ENCODE measurements at places on chromosomes 11 and 22.

- no peak for DNase-seq
Measured at GRCh38 chr22:40618400-40618799, 18.1 kb downstream of the MRTFA start.

- no peak for DNase-seq
Measured at GRCh38 chr22:42340829-42341383, 70.5 kb upstream of the TCF20 start.

DNA sequence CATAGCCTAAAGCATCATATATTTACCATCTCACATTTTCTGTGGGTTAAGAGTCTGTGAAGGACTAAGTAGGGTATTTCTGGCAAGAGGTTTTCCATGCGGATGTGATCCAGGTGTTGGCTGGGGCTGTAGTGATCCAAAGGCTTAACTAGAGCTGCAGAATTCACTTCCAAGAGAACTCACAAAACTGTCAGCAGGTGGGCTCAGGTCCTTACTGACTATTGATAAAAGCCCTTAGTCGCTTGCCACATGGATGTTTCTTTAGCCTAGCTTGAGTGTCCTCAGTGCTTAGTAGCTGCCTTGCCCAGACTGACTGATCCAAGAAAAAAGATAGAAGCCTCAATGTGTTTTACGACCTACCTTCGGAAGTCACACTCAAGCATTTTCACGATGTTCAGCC, 250.8 kb downstream of the CNTN5 start:
- DNase-seq: no peak

DNA sequence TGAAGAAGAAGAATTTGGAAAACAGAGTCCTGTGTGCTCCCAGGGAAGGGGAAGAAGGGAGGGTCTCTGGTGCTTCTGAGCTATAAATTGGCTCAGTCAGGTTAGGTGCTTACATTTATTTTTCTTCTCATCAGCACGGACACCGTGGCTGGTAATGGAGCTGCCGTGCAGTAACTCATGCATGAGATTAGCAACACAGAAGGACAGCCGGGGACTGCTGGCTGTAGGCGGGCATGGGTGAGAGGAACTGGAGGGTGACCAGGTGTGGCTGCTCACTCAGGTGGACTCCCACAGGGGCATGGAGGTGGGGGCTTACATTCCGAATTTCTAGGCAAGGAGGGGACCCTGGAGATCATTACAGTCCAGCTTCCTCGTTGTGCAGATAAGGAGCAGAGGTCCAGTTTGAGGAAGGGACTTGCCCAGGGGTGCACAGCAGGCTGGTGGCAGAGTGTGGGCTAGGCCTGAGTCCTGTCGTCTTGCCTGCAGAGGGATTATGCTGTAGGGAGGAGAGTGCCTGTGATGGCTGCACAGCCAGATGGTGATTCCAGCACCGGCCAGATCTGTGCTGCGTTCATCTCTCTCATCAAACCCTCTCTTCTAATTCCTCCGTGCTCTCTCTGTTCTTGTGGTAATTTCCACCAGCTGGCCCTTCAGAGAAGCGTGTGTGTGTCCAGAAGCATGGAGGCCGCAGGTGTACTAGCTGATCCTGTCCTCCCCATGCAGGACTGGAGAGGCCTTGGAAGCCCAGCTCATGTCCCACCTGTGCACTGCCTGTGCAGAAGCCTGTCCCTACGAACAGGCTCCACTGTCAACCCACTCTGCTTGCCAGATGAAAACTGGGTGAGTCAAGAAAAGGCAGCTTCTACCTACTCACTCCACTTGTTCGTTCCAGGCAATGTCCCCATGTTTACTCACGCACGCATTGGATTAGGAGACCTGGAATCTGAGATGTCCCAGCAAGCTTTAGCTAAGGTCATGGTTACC, 78.9 kb downstream of the NTM start:
- no peak for DNase-seq

DNA sequence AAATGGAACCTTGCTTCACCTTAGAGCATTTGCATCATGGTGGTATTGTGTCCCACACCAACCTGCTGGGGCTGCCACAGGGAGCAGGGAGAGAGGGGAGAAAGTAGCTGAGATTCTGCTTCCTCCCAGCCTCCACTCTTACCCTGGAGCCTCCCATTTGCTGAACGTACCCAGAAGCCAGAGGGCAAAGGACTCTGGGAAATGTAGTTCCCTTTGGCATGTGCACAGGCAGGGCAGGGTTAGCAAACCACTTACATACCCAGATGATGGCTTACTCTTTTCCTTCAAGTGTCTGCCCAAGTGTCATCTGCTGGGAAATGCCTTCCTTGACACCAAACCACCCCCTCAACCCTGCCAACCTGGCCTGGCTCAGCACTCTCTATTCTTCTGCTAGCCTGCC, 16.9 kb downstream of the SMIM38 start:
- DNase-seq: peak; percentile 32

GRCh38 chr11:15374418-15374817, 259.7 kb downstream of the INSC start:
- DNase-seq: no peak

DNA sequence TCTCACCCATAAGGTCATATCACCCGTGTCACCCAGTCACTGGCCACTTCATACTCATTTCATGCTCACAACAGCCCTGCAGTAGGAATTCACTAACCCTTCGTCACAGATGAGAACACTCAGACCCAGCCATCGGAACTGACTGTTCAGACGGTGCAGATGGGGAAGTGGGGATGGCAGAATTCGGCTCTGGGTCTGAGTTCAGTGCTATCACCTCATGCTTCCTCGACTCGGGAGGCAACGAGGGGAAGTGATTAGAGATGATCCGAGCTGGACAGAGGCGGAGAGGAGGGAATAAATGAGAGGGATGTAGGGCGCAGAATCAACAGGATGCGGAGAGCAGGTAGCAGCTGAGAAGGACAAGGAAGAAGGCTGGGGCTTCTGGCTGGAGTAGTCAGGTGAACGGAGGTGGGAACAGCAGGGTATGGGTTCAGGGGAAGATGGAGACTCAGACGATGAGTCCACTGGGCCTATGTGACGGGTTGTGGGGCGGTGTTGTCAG, 4.7 kb downstream of the B3GNT6 start:
- DNase-seq: no peak

- no peak for DNase-seq
Measured at GRCh38 chr11:116701297-116701801, 71.4 kb downstream of the BUD13 start.

GRCh38 chr22:23856721-23857605, 712 bp upstream of the SLC2A11 start:
- DNase-seq: peak; percentile 70

GRCh38 chr22:50568626-50569025, 5.9 kb upstream of the SYCE3 start:
- DNase-seq: no peak

- no peak for DNase-seq
Measured at GRCh38 chr11:64372802-64373597, 14.0 kb downstream of the RPS6KA4 start.

- DNase-seq: no peak
Measured at GRCh38 chr11:119803139-119803538, 74.1 kb upstream of the NECTIN1 start.

GRCh38 chr22:47064416-47064815, 302.0 kb downstream of the TBC1D22A start:
- no peak for DNase-seq

DNA sequence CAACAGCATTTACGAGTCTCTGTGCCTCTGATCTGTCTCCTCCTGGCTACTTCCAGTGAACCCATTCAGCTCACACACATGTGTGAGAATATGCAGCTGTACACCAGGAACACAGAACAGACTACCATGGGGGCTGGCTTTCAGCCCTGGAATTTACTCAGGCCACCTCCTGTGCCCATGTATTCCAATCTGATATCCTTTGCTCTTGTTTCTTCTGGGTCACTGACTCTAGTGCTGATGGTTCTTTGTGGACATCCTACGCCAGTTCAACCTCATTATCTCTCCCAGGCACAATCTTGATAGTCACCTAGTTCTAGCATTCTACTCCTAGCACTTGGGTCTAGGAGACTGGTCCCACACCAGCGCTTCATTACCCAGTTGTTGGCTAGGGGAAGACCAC, 23.0 kb upstream of the ZC3H12C start:
- peak; percentile 12 for DNase-seq

DNA sequence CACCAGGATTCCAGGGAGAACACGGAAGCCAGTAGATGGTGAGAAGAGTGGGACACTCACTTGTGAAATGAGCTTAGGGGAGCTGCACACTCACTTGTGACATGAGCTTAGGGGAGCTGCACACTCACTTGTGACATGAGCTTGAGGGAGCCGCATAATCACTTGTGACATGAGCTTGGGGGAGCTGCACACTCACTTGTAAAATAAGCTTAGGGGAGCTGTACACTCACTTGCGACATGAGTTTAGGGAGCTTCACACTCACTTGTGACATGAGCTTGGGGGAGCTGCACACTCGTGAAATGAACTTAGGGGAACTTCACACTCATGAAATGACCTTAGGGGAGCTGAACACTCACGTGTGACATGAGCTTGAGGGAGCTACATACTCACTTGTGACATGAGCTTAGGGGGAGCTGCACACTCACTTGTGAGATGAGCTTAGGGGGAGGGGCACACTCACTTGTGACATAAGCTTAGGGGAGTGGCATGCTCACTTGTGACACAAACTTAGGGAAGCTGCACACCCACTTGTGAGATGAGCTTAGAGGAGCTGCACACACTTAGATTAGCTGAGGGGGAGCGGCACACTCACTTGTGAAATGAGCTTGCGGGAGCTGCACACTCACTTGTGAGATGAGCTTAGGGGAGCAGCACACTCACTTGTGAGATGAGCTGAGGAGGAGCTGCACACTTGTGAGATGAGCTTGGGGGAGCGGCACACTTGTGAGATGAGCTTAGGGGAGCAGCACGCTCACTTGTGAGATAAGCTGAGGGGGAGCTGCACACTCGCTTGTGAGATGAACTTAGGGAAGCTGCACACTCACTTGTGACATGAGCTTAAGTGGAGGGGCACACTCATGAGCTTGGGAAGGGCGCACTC, 59.0 kb downstream of the NCAPD3 start:
- DNase-seq: no peak

GRCh38 chr11:70436501-70436860, 38.2 kb downstream of the CTTN start:
- no peak for DNase-seq

GRCh38 chr11:34653851-34654482, 33.1 kb downstream of the EHF start:
- DNase-seq: peak; percentile 37

- no peak for DNase-seq
Measured at GRCh38 chr11:129888451-129888850, 6.9 kb downstream of the NFRKB start.

DNA sequence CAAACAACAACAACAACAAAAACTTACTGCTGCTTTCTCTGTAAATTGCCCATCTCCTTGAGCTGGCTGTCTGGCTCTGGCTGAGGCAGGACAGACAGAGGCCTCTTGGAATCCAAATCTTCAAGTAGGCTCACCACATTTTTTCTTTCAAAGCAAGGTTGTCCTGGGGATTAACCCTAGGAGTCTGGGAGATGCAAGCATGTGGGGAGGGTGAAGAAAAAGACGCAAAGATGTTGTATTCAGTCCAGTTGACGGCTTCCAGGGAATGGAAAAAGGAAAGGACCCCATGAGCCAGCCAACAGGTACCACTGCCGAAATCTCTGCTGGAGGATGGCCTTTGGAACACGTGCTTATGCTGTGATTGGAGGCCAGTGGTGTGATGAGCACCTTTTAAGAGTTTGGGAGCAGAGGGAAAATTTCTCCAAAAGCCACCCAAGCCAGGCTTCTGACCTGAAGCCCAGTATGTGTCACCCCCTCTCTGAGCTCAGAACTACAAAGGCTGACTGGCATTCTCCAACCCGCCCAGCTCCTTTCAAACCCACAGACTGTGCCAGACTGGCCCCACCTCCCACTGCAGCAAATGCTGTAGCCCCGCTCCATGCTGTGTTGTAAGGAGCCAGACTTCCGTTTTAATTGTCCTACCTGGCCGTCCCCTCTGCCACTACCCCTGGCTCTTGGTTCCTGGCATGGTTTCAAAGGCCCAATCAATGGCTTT, 10.8 kb downstream of the BLID start:
- DNase-seq: no peak

- DNase-seq: no peak
Measured at GRCh38 chr11:27274854-27275395, 88.1 kb downstream of the CCDC34 start.

GRCh38 chr11:73201888-73202780, 15.9 kb upstream of the P2RY2 start:
- DNase-seq: no peak

DNA sequence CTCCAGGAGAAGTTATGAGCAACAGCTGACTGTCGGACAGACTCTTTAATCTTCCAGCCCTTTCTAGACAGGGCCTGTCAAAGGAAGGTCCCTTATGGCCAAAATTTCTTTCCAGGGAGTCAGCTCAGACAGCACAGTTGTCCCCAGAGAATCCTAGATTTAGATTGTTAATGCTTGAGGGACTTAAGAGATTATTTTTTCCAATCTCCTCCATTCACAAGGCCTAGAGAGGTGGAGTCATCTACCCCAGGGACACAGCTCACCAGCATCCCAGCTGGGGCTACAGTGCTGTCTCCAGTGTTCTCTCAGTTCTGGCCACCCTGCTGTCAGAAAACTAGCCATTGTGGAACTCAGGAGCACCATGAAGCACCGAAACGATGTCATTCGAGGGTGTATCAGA, 7.8 kb downstream of the DSCAML1 start:
- no peak for DNase-seq

- DNase-seq: no peak
Measured at GRCh38 chr11:44344423-44344820, 34.5 kb upstream of the ALX4 start.

- no peak for DNase-seq
Measured at GRCh38 chr11:44755556-44756523, 29.1 kb downstream of the TSPAN18 start.

GRCh38 chr11:132604431-132604830, 927.9 kb downstream of the OPCML start:
- DNase-seq: no peak

Data from hematopoietic multipotent progenitor cell treated with erythropoietin and hydrocortisone succinate and interleukin-3 and kit ligand, for 4 days (in vitro differentiated cells).